ENCODE measurements at places on chromosomes 5 and 9. TPM values are rescaled to one million over a fixed set of nuclear protein-coding genes. Genes with fewer than 3 reads are reported as not detected.

GRCh38 chr9:26655166-26655565 is 237.4 kb downstream of the CAAP1 start:
- H3K4me1 ChIP-seq = no peaks in the 10 kb centered on the region
- no peaks in the 10 kb centered on the region for H3K27me3 ChIP-seq
- DNase-seq = no peak
- no peak overlapping the region for H3K27ac ChIP-seq
- no peaks in the 10 kb centered on the region for H3K36me3 ChIP-seq
- H3K4me3 ChIP-seq = no peak overlapping the region

SPINK7 gene
- total RNA-seq = not detected

GRCh38 chr5:80246995-80247729 is 8.7 kb downstream of the SERINC5 start:
- H3K27ac ChIP-seq = peak overlapping the region; percentile 56
- peaks cover 68% of the 10 kb centered on the region for H3K4me1 ChIP-seq
- peak; percentile 49 for DNase-seq
- H3K4me3 ChIP-seq = peak overlapping the region; percentile 57
- H3K27me3 ChIP-seq = no peaks in the 10 kb centered on the region

DNA sequence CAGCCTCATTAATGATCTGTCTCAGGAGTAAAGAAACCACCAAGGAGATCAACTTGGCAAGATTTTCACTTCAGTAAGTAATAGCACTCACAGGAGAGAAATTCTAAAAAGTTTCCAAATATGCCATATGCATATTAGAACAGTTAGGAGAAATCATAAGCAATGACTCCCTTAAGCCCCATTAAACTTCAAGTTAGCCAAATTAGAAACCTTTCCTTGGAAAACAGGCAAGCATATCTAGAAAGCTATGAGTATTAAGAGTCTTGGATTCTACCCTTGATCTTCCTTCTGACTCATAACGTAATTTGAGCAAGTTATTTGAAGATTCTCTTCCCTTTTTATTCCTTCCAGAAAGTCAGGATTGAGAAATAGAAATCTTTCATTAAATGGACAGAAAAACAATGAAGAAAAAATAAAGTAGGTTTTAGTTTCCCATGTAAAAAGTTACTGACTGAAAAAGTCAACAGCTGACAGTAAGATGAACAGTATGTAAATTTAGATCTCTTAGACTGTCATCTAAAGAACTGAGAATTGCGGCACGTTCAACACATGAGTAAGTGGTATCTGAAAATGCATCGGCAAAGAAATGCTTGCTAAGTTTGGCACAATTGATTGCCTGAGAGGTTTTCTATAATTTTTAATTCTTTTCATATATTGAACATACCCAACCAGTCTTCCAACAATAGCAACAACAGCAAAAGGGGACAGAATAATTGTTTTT is 565.7 kb upstream of the FTMT start:
- DNase-seq = no peak
- H3K4me3 ChIP-seq = no peak overlapping the region
- no peaks in the 10 kb centered on the region for H3K27me3 ChIP-seq
- H3K4me1 ChIP-seq = no peaks in the 10 kb centered on the region
- H3K27ac ChIP-seq = no peak overlapping the region

GRCh38 chr5:179716286-179716685 is 16.3 kb upstream of the MAML1 start:
- peaks cover 4% of the 10 kb centered on the region for H3K36me3 ChIP-seq
- H3K4me1 ChIP-seq = peaks cover 19% of the 10 kb centered on the region
- H3K27me3 ChIP-seq = no peaks in the 10 kb centered on the region
- no peak overlapping the region for H3K27ac ChIP-seq
- no peak for DNase-seq
- H3K4me3 ChIP-seq = no peak overlapping the region

- DNase-seq = no peak
- no peaks in the 10 kb centered on the region for H3K36me3 ChIP-seq
- peaks cover 13% of the 10 kb centered on the region for H3K27me3 ChIP-seq
- H3K4me1 ChIP-seq = no peaks in the 10 kb centered on the region
Measured at GRCh38 chr5:103450333-103451061, 112.1 kb downstream of the NUDT12 start.

DNA sequence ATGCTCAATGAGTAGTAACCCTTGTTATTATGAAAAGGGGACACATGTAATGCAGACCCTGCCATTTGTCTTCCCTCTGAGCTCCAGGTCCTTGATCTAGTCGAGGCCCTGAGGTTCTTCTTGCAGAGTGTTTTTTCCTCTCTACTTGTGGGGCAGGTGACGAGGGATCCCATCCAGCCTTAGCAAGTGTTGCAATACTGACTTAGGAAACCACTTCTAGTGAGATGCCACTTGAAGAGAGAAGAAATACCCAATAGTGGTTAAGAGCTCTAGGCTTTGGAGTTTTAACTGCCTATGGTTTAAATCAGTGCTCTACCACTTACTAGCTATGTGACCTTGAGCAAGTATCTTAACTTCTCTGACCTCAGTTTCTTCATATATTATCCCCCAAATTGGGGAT is 10.2 kb downstream of the PPARGC1B start:
- no peaks in the 10 kb centered on the region for H3K27me3 ChIP-seq
- no peak overlapping the region for H3K27ac ChIP-seq
- no peaks in the 10 kb centered on the region for H3K36me3 ChIP-seq
- peaks cover 17% of the 10 kb centered on the region for H3K4me1 ChIP-seq
- DNase-seq = no peak
- H3K4me3 ChIP-seq = no peak overlapping the region

CENPK gene
- 70.5 TPM for total RNA-seq

- H3K4me1 ChIP-seq = peaks cover 29% of the 10 kb centered on the region
- peaks cover 5% of the 10 kb centered on the region for H3K36me3 ChIP-seq
- DNase-seq = no peak
- no peaks in the 10 kb centered on the region for H3K27me3 ChIP-seq
Measured at GRCh38 chr9:133029994-133030316, 842 bp upstream of the GTF3C5 start.

GRCh38 chr9:90979138-90979551 is 177.5 kb downstream of the SYK start:
- no peaks in the 10 kb centered on the region for H3K36me3 ChIP-seq
- peaks cover 60% of the 10 kb centered on the region for H3K27me3 ChIP-seq
- peaks cover 27% of the 10 kb centered on the region for H3K4me1 ChIP-seq
- no peak for DNase-seq
- H3K4me3 ChIP-seq = no peak overlapping the region

GRCh38 chr5:35383041-35383440 is 152.8 kb upstream of the PRLR start:
- no peaks in the 10 kb centered on the region for H3K36me3 ChIP-seq
- no peak overlapping the region for H3K4me3 ChIP-seq
- H3K27me3 ChIP-seq = peaks cover 20% of the 10 kb centered on the region
- H3K27ac ChIP-seq = no peak overlapping the region
- DNase-seq = no peak

GRCh38 chr5:135593886-135594285 is 15.1 kb upstream of the CXCL14 start:
- no peak for DNase-seq
- no peaks in the 10 kb centered on the region for H3K36me3 ChIP-seq
- H3K27me3 ChIP-seq = peaks cover 8% of the 10 kb centered on the region
- no peak overlapping the region for H3K4me3 ChIP-seq

DNA sequence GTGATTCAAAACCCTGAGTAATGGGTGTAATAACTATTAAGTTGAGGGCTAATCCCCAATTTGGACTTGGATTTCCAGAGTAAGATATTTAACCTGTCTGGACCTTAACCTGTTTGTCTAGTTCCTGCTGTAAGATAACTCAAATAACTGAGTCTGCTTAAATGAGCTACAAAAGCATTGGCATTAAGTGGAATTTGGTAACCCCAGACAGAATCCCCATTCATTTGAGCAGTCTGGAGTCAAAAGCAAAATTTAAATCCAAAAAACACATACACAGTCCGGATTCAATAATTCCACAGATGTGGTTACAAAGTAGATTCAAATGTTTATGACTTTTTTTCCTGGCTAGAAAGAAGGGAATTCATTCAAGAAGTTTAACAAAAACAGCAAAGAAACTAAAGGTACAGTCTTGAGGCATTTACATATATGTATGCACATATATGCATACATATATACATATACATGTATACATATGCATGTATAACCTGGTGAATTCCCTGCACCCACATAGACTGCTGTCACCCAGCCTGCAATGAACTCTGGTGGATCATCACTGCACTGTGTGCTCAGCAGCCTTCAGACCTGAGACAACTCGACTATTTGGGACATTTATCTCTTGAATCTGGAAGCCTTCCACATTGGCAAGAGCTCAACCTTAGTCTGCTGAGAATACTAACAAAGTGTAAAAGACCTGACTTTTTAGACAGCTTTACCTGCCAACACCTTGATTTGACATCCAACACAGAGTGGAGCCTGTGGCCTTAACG is 205.4 kb downstream of the LURAP1L start:
- no peaks in the 10 kb centered on the region for H3K27me3 ChIP-seq
- no peak overlapping the region for H3K27ac ChIP-seq
- no peak overlapping the region for H3K4me3 ChIP-seq

- H3K36me3 ChIP-seq = no peaks in the 10 kb centered on the region
- no peak overlapping the region for H3K4me3 ChIP-seq
- H3K27me3 ChIP-seq = no peaks in the 10 kb centered on the region
- H3K4me1 ChIP-seq = peaks cover 7% of the 10 kb centered on the region
- DNase-seq = no peak
Measured at GRCh38 chr9:124125651-124125977, 114.0 kb downstream of the LHX2 start.

ALDH1A1 gene
- total RNA-seq = not detected

DNA sequence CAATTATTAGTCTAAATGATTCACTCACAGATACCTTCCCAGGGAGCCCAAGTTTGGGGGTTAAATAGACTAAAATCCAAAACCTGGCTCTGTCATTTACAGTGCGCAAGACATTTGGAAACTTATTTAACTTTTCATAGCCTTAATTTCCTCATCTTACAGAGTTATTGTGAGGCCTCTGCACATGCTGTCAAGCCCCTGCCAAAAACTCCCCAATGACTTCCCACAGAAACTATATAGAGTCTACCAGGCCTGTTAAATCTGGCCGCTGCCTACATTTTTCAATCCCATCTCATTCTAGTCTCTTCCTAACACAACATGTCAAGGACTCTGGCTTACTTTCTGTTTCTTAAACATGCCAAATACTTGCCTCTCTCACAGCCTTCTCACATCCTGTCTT is 412.5 kb downstream of the ELAVL2 start:
- H3K27me3 ChIP-seq = no peaks in the 10 kb centered on the region
- no peaks in the 10 kb centered on the region for H3K4me1 ChIP-seq
- DNase-seq = no peak
- no peak overlapping the region for H3K27ac ChIP-seq

ADAMTSL1 gene
- not detected for total RNA-seq

GRCh38 chr5:73179730-73180129 is 6.7 kb downstream of the TMEM174 start:
- peaks cover 96% of the 10 kb centered on the region for H3K27me3 ChIP-seq
- no peaks in the 10 kb centered on the region for H3K4me1 ChIP-seq
- no peak overlapping the region for H3K27ac ChIP-seq
- H3K36me3 ChIP-seq = peaks cover 6% of the 10 kb centered on the region
- H3K4me3 ChIP-seq = no peak overlapping the region
- no peak for DNase-seq

DNA sequence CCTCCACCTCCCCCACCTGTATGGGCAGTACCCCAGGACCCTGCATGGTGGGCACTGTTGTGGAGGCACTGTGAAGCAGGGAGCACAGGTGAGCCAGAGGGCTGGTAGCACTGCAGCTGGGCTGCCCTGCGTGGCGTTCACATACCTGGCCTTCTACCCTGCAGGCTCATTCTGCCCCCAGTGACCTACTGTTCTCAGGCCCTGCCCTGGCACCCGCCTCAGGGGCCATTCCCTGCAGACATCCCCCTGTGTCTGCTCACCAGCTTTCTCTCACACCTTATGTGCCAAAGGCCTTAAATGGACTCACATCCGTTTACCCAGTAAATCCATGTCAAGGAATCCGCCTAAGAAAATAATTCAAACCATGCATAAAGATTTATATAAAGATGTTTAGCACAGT is 196.5 kb downstream of the CRB2 start:
- no peak overlapping the region for H3K4me3 ChIP-seq
- no peaks in the 10 kb centered on the region for H3K27me3 ChIP-seq
- no peak for DNase-seq
- no peaks in the 10 kb centered on the region for H3K36me3 ChIP-seq
- no peak overlapping the region for H3K27ac ChIP-seq

- H3K4me1 ChIP-seq = no peaks in the 10 kb centered on the region
- no peak for DNase-seq
- no peaks in the 10 kb centered on the region for H3K36me3 ChIP-seq
Measured at GRCh38 chr5:52132053-52132452, 655.7 kb upstream of the ITGA1 start.

NOXA1 gene
- 1.8 TPM for total RNA-seq

- H3K4me3 ChIP-seq = no peak overlapping the region
- no peaks in the 10 kb centered on the region for H3K4me1 ChIP-seq
- no peak overlapping the region for H3K27ac ChIP-seq
- no peaks in the 10 kb centered on the region for H3K27me3 ChIP-seq
- no peaks in the 10 kb centered on the region for H3K36me3 ChIP-seq
Measured at GRCh38 chr5:105392122-105392709, 1829.6 kb upstream of the NUDT12 start.

- H3K4me1 ChIP-seq = no peaks in the 10 kb centered on the region
- peaks cover 6% of the 10 kb centered on the region for H3K36me3 ChIP-seq
- H3K27ac ChIP-seq = no peak overlapping the region
- no peak for DNase-seq
- H3K4me3 ChIP-seq = no peak overlapping the region
Measured at GRCh38 chr9:37437621-37438020, 15.1 kb downstream of the GRHPR start.

CD74 gene
- 363 TPM for total RNA-seq

DNA sequence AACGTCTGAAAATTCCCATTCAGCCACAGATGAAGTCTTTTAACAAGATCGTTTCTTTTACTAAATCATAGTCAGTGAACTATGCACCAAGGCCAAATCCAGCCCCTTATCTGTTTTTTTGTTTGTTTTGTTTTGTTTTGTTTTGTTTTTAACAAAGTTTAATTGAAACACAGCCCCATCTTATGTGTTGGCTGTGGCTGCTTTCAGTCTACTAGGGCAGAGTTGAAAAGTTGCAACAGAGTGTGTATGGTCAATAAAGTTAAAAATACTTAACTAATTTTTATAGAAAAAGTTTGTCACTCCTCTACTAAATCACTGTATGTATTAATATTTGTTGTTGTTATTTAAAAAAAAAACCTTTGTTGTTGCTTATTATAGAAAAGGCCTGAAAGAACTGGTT is 137.1 kb downstream of the CAAP1 start:
- no peak overlapping the region for H3K27ac ChIP-seq
- H3K36me3 ChIP-seq = no peaks in the 10 kb centered on the region
- no peak for DNase-seq
- H3K4me1 ChIP-seq = no peaks in the 10 kb centered on the region
